ENCODE measurements at places on chromosomes 3 and 15. TPM values are rescaled to one million over a fixed set of nuclear protein-coding genes. Genes with fewer than 3 reads are reported as not detected.

- DNase-seq, result no peak
Observed at GRCh38 chr3:191362037-191362436, 31.7 kb upstream of the UTS2B start.

Gene RASGRF1
- polyA plus RNA-seq, result 0.54 TPM

DNA sequence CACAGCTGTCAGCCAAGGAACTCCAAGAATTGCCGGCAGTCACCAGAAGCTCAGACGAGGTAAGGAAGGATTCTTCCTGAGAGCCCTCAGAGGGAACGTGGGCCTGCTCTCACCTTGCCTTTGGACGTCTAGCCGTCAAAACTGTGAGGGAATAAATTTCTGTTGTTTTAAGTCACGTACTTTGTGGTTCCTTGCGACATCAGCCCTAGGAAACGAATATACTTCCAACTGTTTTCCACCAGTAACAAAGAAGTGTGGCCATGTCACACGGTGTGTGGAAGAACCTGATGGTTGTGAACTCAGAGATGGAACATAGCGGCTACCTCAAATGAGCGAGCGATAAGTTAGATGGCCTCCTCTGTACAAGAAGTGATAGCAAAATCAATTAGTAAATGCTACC is 41.0 kb upstream of the B3GNT5 start:
- no peak for DNase-seq

GRCh38 chr15:32970847-32971246 is 223.7 kb downstream of the FMN1 start:
- DNase-seq, result no peak

- DNase-seq, result no peak
Observed at GRCh38 chr3:119323723-119324085, 29.5 kb downstream of the ARHGAP31 start.

DNA sequence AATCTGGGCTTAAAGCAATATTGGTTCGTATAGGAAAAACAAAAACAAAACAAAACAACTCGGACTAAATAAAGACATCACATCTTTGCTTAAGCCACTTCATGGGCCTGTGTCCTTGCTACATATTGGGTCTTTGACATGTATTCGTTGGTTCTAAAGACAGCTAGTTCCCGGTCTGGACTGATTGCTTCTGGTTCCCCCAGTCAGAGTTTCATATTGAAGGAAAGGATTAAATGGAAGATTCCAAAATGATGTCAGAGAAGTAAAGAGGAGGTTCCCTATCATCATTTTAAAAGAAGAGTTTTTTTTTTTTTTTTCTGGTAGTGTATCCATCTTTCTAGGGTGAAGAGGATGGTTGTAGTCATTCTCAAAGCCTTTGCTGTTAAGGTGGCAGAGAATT is 2.3 kb downstream of the OXSR1 start:
- DNase-seq, result no peak

DNA sequence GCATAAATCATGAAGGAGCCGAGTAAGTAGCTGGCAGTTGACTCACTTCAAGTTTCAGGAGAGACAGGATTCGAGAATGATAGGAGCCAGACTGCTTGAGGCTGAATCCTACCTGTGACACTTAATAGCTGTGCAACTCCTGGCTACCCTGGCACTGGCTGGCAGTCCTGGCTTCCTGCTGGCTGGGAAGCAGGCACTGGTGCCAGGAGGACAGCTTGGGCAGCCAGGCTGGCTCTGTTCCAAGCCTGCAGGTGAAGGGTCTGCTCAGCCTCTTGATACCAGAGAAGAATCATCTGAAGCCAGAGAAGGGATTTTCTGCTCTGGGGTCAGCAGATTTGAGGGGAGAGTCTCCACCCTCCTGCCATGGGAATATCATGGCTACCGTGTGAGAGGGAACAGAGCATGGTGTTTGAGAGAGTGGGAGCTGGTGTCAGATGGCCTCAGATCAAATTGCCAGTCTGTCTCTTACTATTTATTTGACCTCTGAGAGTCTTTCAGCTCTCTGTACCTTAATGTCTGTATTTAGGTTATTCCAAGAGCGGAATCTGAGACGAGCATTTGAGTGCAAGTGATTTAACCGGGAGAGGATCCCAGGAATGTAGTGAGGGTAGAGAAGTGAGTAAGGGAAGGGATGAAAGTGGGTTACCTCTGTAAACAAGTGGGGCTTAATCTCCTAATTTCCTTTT is 4.4 kb upstream of the XIRP1 start:
- DNase-seq, result no peak

DNA sequence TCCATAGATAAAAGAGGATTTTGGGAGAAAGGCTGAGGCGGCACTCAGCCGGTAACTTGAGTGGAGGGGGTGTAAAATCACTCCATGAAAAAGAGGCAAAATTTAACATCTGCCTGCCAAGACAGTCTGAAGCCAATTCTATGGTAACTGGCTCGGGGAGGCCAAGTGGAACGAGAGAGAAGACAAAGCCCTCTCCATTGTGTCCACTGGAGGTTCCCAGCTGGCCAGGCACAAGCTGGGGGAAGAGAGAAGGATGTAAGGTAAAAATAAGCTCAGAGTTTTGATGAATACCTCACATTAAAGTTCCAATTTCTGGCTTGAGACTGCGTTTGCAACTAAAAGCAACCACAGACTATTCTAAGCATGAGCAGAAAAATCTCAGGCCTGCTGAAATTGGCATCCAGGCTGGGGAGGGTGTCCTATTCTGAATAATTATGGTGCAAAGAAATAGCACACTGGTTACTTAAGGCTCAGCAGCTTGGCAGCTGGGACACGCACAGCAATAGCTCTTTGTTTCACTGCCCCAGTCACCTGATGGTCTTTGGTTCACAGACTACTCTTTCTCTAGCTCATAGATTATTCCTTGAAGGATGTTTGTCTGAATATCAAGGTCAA is 48.8 kb downstream of the CHRD start:
- no peak for DNase-seq
